ENCODE measurements at places on chromosomes 1 and 21. TPM values are rescaled to one million over a fixed set of nuclear protein-coding genes. Genes with fewer than 3 reads are reported as not detected.

DNA sequence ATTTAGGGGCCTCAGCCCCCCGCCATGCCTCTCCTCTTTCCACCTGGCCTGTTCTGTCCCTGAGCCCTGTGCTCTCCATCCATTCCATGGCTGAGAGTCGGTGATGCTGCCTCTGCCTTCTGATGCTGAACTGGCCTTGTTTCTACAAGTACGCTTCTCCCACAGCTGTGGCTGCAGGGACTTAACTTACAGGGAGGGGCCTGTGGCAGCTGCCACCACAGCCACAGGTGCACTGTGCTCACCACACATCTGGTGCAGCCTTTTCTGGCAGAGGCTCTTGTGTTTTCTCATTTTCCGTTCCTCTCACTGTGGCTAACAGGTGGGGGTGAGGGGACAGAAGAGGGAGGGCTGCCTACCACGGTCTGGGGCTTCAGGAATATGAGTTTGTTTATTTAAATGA, 4.2 kb downstream of the FMO1 start:
- no peak for DNase-seq

LCE6A gene
- not detected for total RNA-seq

PTPN14 gene
- 73.3 TPM for total RNA-seq

XCL2 gene
- total RNA-seq: not detected
